ENCODE measurements at places on chromosomes 7 and 10.

GRCh38 chr7:151415375-151416105, 5.7 kb upstream of the WDR86 start:
- DNase-seq = no peak

- DNase-seq = no peak
These were observed 22.6 kb downstream of the PALS2 start for GRCh38 chr7:24595671-24596418.

DNA sequence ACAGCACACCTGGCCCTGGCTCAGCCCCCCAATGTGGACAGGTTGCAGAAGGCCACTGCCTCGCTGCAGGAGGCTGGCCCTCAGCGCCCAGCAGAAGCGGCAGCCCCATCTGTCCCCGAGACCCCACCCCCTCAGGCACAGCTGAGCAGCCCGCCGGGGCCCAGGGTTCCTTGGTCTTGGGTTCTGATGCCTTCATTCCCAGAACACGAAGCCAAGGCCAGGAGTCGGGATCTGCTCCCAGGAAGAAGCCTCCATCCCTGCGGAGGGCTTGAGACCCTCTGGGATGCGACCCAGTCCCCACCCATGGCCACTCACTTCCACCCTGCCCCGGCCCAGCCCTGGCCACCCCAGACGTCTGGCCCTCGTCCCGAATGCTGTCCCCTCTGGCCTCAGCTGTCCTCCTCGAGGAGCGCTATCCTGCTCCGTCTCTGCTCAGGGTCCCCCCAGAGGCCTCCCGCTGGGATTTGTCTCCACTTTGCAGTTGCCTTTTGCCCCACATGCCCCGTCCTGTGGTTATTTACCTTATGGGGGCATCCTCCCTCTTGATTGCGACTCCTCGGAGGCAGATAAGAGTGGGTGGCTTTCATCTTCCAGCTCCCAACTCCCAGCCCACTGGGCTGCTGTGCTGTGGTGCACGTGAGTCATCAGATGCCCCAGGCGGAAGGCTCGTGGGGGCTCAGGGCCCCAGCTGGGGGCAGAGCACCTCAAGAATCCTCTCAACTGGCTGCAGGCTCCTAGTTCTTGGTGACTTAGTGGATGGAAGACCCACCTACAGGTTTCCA, 97.5 kb downstream of the MKI67 start:
- no peak for DNase-seq

DNA sequence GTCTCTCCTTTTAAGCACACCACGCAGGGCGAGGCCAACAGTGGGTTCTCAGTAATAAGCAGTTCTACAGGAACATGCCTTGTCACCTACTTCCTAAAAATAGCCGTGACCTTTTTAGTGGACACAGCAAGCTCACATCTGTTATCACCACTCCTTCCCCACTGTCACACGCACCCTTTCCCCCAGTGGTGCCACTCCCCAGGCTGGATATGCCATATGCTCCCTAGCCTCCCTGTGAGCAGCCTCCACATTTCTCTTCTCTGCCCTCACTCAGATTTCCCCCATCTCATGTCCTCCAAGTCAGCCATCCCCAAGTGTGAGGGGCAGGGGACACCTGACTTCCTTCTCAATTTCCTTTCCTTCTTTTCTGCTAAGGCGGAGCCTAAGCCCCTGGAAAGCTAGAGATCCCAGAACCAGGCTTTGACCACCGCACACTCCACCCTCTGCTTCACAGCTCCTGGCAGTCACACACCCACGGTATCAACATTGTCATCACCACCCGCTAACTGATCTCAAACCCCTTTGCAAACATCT, 3.7 kb downstream of the ANXA11 start:
- DNase-seq = no peak

DNA sequence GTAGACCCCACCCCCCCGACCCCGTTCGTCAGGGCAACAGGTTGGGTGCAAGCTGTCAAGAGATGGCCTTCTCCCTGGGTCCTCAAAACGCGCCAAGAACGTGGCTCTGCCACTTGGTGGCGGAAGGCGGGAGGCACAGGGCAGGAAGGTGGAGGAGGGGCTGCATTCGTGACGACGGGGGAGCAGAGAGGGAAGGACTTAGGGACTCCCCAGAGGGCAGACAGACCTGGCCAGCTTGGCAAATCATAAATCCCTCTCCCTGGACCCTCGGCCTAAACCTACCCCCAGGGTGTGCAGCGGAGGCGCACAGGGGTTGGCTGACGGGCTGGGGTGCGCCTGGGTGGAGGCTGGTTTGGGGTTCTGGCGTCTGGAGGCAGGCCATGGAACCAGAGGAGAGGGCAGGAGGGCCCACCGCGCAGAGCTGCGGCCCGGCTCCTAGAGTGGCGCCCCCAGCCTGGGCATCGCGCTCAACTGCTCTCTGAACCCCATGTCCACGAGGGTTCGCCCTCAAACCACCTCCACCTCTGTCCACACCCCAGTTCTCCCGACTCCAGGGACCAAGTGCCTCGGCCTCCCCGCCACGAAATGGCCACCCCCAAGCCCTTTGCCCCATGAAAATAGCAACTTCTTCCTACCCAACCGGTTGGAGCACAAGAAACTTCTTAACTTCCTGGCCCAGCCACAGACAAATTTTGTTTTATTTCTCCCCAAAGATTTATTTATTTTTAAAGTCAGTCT, 10.8 kb upstream of the GATA3 start:
- no peak for DNase-seq

- DNase-seq = no peak
These were observed 171.5 kb upstream of the SP4 start for GRCh38 chr7:21256310-21256877.

DNA sequence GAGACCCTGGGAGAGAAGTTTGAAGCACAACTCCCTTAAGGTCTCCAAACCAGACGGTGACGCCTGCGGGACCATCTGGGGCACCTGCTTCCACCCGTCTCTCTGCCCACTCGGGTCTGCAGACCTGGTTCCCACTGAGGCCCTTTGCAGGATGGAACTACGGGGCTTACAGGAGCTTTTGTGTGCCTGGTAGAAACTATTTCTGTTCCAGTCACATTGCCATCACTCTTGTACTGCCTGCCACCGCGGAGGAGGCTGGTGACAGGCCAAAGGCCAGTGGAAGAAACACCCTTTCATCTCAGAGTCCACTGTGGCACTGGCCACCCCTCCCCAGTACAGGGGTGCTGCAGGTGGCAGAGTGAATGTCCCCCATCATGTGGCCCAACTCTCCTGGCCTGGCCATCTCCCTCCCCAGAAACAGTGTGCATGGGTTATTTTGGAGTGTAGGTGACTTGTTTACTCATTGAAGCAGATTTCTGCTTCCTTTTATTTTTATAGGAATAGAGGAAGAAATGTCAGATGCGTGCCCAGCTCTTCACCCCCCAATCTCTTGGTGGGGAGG, 10.8 kb downstream of the SERPINE1 start:
- DNase-seq = no peak

DNA sequence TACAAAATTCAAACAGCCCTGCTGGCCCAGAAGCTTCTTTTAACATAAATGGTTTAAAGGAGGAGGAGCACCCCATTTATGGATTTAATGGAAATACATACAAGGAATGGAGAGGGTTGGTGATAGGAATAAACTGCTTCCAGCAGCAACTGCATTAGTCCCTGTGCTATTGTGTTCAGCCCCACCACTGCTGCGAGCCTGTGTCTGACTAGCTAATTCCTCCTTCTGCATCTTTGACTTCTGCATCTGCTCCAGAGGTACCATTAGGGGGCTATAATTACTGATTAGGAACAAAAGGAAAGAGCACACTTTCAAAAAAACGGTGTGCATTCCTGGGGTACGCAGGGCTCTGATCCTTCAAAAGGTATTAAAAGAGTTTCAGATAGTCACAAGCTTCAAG, 24.8 kb downstream of the CDCA7L start:
- no peak for DNase-seq

GRCh38 chr7:115299397-115300037, 377.6 kb downstream of the MDFIC start:
- no peak for DNase-seq

DNA sequence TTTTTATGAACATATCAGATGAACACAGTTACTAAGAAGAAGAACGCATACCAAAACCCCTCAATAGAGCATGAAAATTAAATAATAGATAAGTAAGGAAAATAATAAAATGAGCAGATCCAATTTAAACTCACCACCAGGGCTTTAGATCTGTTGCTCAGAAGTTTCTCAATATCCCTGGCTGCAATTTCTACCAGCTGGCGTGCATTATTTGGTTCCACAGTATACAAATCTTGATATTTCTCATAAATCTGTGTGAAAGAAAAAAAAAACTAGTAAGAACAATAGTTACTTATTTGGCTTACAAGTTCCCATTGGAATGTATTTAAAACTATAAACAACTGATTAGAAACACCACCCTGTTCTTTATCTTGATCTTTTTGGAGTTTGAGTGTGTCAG, 108.6 kb downstream of the CACNA2D1 start:
- DNase-seq = no peak

- no peak for DNase-seq
These were observed 105.3 kb downstream of the OAT start for GRCh38 chr10:124313374-124313773.

DNA sequence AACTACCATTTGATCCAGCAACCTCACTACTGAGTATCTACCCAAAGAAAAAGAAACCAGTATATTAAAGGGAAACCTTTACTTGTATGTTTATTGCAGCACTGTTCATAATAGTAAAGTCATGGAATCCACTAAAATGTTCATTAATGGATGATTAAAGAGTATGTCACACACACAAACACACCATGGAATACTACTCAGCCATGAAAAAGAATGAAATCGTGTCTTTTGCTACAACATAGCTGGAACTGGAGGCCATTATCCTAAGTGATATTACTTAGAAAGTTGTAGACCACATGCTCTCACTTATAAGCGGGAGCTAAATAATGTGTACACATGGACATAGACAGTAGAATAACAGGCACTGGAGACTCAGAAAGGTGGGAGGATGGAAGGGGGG, 203.0 kb upstream of the SLC26A5 start:
- DNase-seq = no peak

GRCh38 chr7:21071561-21072501, 285.1 kb upstream of the SP8 start:
- no peak for DNase-seq

DNA sequence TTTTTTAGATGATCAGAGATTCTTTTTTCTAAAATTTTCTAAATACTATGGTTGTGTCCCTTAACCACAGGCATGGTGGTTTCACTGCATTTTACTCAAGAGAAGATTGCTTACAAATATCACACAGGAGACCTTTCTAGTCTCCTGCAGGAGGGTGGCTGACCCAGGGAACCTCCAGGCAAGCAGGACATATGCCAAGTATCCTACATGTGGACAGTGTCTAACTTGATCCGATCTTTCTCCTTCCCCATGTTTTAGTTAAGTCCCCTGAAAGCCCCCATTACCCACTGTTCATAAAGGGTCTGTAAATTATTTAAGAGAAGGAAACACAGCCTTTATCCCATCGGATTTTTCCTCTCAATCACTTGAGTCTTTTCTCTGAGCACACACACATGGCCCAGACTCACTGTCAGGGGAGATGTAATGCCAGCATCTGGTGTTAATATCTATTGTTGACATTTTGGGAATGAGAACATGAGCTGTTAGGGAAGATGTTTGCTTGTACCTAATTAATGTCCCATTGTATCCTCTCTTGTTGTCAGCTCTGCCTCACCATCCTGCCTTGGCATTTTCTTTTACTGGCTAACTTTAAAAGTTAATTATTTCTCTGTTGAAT, 755.2 kb downstream of the AUTS2 start:
- DNase-seq = peak; percentile 23

DNA sequence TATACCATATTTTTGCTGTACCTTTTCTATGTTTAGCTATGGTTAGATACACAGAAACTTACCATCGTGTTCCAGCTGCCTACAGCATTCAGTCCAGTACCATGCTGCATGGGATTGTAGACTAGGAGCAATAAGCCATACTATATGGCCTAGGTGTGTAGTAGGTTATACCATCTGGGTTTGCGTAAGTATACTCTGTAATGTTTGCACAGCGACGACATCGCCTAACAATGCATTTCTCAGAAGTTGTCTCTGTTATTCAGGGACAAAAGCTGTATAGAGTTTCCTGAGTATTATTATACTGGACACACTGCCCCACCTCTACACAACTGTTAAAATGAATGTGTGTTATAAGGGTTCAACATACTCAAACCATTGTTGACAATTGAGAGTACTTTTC, 93.8 kb upstream of the MKI67 start:
- no peak for DNase-seq

- no peak for DNase-seq
These were observed at the start of gene PARD3 for GRCh38 chr10:34815185-34816084. PARD3 (minus strand) TSS chr10:34815296; CDS start chr10:34814995, 301 bp downstream.

- DNase-seq = no peak
These were observed 127.5 kb downstream of the ABCA13 start for GRCh38 chr7:48298779-48299178.

DNA sequence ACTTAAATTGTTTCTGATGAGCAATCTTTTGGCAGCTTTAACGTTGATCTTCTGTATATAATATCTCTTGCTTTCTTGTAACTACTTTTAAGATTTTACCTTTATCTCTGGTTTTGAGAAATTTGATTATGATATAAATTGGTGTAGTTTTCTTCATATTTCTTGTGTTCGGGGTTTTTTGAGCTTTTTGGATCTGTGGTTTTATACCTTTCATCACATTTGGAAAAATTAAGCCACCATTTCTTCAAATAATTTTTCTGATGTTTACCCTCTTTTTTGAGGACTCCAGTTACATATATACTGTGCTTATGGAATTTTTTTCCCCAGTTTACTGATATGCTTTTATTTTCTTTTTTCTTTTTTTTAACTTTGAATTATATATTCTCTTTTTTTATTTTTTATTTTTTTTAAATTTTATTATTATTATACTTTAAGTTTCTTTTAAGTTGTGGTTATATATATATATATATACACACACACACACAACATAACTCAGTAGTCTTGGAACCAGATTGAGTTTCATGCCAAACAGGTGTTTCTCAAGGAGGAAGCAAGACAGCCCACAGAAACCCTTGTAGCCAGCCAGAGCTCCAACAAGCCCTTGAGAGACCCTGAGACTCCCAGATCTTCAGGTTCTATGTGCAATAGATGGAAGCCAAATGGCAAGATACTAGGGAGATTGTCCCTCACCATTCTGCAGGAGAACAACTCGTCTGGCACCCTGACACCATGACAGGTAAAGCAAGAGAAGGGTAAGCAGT, 27.5 kb upstream of the NME8 start:
- no peak for DNase-seq

DNA sequence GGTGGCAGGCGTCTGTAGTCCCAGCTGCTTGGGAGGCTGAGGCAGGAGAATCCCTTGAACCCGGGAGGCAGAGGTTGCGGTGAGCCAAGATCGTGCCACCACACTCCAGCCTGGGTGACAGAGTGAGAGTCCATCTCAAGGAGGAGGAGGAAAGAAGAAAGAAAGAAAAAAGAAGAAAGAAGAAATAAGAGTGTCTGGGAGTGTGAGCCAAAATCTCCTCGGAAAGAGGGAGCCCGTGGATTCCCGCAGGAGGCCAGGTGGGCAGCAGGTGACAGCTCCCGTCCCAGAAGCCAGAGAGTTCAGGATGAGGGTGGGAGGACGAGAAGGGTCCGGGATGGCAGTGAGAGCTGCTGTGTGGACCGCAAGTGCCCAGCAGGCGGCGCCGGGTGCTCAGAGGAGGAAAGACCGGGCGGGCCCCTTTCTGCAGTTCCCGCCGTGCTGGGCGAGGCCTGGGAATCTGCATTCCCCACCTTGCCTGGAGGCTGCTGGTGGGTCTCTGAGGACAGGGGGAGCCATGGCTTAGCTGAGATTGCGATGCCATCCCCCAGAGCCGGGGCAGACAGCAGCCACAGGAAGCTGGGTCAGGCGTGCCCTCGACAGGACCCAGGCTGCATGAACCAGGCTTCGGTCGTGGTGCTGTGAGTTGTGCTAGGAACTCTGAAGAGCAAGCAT, 17.1 kb upstream of the AMZ1 start:
- no peak for DNase-seq

All from fibroblast of skin of left biceps (primary cell).